GM13976 (cell line): ENCODE measurements at places on chromosomes 13 and 19.

DNA sequence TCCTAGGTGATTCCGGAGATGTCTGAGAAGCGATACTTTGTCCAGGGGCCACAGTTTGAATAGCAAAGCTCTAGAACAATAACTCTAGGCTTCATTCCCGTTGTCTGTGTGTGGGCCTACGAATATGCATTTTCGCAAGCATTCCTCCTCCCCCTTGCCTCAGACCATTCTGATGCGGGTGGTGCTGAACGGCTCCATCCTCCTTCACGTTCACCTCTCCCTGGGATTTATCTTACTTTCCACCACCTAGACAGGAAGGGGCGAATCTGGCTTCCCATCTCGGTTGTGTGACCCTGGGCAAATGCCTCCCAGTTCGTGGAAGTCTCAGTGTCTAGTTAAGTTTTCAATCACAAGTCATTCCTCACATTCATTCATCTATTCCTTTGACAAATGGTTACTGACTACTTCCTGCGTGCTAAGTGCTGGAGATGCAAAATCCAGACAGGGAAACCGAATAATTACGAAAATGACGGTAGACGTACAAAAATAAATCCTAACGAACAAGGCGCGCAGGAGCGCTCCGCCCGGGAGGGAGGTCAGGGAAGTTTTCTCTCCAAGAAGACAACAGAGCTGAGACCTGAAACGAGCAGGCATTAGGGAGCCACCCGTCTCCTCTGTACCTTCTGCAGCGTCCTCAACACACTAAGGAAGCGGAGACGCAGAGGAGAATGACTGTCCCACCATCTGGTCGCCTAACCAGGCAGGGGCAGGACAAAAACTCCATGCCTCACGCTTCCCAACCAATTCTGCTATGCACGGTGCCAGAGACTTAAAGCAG is 1.3 kb upstream of the CNOT3 start:
- no peak for DNase-seq

DNA sequence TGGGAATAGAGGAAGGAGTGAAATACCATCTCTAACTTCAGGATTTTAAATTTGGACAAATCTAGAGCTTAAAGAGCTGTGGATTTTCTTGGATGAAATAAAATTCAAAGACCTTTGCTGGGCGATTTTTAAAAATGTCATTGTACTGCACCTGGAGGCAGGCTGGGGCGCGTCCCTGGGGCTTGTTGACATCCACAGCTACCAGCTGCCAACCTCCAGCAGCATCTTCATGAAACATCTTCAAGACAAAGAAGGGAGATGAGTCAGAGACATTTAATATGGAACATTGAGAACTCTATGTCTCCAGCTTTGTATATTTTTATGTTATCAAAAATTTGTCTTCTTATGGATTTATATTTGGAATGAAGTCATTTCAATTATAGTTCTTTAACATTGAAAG is 132.5 kb downstream of the NALCN start:
- no peak for DNase-seq

DNA sequence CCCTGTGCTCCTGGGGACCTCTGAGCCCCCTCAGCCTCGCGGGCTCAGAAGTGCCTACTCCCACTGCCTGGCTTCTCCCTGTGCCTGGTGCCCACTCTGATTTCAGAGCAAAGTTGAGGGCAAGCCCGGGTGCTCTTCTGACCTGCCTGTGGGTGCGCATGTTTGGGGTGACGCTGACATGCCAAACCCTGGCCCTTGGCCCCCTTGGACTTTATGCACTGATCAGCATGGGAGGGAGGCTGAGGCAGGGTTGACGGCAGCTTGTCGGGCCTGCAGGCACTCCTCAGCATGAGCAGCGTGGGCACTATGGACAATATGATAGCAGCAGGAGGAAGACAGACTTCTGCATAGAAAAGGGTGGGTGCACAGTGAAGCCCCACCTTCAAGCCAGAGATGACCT is 279.3 kb upstream of the KLF12 start:
- DNase-seq, result no peak

DNA sequence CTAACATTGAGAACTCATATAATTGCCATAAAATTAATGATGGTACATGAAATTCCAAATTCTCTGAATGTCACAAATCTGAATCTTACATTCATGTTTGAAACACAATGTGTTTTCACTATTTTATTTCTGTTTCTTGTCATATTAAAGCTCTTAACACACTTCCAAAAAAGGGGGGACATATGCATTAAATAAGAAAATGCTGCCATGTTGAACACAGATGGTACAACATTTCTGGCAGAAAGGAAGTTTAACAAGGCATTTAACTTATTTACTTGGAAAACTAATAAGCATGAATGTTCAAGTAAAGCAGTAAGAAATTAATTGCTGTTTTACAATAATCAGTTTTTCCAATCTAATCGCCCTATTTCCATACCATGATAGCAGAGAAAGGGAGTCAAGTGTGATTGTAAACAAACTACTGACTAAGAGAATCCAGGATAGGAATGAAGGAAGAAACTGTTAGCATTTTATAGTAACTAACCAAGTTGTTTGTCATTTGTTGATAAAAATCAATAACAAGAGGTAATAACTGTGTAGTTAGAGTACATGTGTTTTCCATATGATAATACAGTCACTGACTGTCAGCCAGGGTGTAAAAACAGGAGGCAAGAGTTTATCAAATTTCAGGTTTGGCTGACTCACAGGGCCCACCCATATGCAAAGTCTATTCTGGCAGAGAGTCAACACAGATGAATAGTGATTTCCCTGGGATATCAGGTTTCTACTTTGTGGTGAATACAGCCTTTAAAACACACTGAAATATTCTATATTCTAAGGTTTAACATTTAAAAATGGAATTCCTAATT is 5.7 kb upstream of the FOXO1 start:
- DNase-seq, result no peak

GRCh38 chr13:99989276-99990125 is 7.9 kb downstream of the ZIC2 start:
- DNase-seq, result no peak

DNA sequence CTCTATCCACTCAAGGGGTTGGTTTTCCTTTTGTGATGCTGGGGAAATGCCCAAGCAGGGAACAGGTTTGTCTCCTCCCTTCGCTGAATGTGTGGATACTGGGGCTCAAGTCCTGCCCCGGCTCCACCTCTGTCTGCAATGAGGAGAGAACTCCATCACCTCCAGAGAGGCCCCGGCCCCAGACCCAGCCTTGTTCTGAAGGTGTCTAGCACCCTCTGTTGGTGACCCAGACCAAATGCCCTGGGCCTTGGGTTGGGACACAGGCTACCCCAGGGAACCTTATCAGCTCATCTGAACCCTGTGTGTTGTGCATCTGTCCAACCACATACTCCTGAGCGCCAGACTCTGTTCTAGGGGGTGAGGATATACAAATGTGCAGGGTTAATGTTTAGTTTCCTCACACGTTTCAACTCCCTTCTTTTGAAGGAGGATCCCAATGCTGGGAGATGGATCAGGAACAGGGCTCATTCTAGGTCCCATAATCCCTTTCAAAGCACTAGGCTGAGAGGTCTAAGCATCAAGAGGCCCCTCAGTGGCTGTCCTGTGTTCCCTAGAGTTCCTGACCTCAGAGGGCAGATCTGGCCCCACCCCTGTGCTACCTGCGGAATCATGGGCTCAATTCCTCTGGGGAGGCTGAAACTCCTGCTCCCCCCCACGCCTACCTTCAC is 112.5 kb upstream of the SLC7A1 start:
- peak; percentile 56 for DNase-seq

GRCh38 chr13:111912991-111913760 is 153.8 kb upstream of the SOX1 start:
- DNase-seq, result no peak

GRCh38 chr13:50955798-50956197 is 46.2 kb downstream of the RNASEH2B start:
- no peak for DNase-seq

DNA sequence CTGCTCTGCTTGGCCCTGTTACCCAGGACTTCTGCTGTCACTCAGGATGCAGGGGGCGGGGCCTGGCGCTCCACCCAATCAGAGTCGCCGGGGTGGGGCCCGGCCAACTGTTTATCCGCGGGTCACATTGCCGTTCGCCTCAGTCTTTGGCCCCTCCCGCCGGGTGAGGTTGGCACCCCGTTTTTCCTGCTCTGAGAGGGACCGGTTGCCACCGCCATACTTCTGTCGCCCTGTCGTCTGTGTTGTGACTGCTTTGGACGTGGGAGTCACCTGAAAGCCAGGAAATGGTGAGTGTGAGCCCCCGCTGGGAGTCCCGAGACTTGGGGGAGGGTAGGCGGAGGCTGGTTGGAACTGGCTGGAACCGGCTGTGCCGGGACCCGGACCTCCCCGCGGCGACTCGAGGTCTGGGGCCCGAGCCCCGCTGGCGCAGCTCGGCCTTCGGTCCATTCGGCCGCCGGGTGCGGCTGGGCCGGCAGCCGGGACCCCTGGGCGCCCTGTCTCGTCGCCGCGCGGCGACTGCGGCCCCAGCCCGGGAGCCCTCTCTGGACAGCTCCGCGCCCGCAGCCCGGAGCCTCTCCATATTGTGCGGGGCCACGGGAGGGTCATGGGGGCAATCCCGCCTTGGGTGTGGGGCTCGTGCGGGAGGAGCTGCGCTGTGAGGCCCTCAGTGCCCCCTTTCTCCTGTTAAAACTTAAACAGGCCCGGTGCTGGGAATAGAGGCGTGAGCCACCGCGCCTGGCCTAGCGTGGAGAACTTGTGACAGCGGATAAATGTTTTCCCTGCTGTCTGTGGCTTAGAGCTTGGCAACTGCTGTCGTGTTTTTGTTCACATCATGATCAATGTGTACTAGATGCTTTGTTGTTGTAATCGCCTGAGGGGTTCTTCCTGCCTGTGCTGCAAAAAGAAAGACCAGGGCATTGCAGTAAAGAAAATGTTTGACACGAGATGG is at the start of gene ZNF844:
ZNF844 (plus strand) TSS at position 142 of the 949 bp plus-strand sequence; CDS start at position 285, 143 bp downstream.
- peak; percentile 94 for DNase-seq

- DNase-seq, result no peak
These were observed 177.5 kb downstream of the FOXO1 start for GRCh38 chr13:40488869-40489391.

GRCh38 chr13:24226762-24227161 is 66.2 kb downstream of the SPATA13 start:
- DNase-seq, result no peak
